ENCODE measurements at places on chromosomes 7 and 10. TPM values are rescaled to one million over a fixed set of nuclear protein-coding genes. Genes with fewer than 3 reads are reported as not detected.

The TUBAL3 gene
- not detected for total RNA-seq

DNA sequence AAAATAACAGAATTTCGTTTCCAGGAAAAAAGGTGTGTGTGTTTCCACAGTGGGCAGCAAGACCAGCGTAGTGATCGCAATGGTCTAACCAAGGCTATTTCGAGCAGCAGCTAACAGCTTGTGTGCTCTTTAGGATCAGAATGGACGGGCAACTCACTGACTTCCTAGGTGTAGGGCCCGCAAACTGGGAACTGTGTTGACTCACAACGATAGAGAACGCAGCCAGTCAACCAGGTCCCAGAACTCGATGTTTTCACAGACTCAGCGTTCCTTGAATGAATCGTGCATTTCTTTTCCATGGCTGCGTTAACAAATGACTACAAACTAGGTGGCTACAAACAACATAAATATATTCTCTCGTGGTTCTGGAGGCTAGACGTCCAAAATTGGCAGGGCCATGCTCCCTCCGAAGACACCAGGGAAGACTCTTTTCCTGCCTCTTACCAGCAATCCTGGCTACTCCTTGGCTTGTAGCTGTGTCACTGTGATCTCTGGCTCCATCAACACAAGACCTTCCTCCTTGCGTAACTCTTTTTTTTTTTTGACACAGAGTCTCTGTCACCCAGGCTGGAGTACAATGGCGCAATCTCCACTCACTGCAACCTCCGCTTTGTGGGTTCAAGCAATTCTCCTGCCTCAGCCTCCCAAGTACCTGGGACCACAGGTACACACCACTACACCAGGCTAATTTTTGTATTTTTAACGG, 39.1 kb downstream of the PODXL start:
- H3K36me3 ChIP-seq = no peaks in the 10 kb centered on the region
- H3K4me1 ChIP-seq = peaks cover 17% of the 10 kb centered on the region
- H3K4me3 ChIP-seq = no peak overlapping the region
- no peak overlapping the region for H3K27ac ChIP-seq

DNA sequence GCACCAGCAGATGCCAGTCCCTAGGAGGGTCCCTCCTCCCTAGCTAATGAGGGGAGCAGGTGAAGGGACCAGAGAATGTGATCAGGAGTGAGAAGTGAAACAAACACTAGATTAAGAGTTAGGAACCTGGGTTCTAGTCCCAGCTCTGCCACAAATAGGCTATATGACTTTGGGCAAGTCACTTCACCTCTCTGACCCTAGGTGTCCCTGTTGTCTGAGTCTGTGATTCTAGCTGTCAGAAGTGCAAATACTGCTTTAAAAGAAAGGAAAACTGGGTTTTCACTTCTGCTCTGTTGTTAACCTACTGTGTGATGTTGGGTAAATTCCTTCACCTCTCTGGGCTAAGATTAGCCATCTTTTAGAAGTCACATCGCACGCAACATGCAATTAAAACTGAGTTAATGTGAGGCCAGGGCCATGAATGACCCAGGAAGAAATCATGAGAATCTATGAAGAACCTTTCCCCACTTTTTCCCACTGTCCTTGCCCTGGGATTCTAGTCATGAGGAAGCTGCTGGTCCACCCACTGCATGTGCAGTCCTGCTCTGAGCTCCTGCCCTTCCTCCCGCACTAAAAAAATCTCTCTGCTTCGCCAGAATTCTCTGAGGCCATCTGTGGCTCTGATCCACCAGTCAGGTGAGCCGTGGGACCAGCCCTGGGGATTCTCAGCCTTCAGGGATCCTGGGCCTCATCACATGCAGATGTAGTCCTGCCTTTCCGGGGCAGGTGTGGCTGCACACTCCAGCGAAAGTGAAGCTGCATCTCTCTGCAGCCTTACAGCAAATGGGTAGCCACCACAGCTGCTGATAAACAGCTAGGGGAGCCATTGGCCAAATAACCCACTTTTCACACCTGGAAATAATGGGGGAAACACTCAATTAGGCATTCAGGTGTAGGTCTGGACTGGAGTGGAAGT, 181.7 kb downstream of the PLXNA4 start:
- H3K27ac ChIP-seq = peak overlapping the region; percentile 78
- H3K4me1 ChIP-seq = peaks cover 39% of the 10 kb centered on the region
- DNase-seq = peak; percentile 65
- H3K36me3 ChIP-seq = peaks cover 11% of the 10 kb centered on the region
- no peak overlapping the region for H3K4me3 ChIP-seq

DNA sequence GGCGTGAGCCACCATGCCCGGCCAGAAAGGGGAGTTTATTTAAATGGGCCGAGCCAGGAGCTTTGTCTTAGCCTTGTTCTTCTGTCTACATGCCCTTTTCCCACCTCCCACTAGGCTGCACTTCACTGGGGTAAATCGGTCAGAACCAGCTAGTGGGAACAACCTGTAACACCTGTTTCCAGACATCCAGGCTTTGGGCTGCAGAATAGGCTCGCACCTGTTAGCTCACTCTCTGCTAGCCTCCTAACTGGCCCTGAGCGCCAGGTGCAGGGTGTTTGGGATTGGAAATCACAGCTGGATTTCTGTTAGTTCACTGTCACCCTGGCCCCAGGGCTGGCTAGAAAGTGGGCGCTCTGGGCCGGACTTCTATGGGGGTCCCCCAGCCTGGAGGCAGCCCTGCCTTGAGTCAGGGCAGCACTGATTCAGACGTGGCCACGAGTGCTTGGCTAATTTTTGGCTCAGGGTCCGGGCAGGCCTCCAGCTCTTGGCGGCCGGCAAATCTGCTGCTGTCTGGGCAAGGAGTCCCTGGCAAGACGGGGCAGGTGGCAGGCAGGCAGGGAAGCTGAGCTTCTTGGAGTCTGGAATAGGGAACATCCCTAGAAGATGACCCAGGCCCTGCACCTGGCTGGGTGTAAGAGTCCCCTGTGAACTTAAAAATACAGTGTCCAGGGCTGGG, 48.6 kb downstream of the GTF2IRD1 start:
- H3K4me3 ChIP-seq = no peak overlapping the region
- no peaks in the 10 kb centered on the region for H3K36me3 ChIP-seq
- H3K4me1 ChIP-seq = no peaks in the 10 kb centered on the region
- H3K27me3 ChIP-seq = no peaks in the 10 kb centered on the region
- no peak for DNase-seq

GRCh38 chr7:158726277-158726807, 21.7 kb upstream of the NCAPG2 start:
- H3K4me3 ChIP-seq = no peak overlapping the region
- no peaks in the 10 kb centered on the region for H3K27me3 ChIP-seq
- peaks cover 6% of the 10 kb centered on the region for H3K4me1 ChIP-seq
- peaks cover 15% of the 10 kb centered on the region for H3K36me3 ChIP-seq

DNA sequence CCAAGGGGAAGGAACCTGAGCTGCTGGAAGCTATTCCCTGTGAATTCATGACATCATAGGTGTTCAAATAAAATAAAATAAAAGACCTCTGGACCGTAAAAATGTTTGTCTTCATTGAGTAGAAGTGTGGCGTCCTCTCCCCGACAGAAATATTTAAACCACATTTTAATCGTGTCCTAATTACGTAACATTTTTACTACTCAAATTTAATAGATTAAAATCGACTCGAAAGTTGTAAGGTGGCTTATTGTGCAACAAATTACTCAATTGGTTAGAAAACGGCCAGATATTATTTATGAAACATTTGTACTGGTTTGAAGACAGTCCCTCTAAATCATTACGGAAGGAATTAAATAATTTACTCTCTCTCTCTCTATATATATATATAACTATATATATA, 15.5 kb upstream of the NCAPG2 start:
- no peaks in the 10 kb centered on the region for H3K36me3 ChIP-seq
- H3K27me3 ChIP-seq = peaks cover 23% of the 10 kb centered on the region
- no peaks in the 10 kb centered on the region for H3K4me1 ChIP-seq
- H3K4me3 ChIP-seq = no peak overlapping the region
- DNase-seq = no peak
- no peak overlapping the region for H3K27ac ChIP-seq

DNA sequence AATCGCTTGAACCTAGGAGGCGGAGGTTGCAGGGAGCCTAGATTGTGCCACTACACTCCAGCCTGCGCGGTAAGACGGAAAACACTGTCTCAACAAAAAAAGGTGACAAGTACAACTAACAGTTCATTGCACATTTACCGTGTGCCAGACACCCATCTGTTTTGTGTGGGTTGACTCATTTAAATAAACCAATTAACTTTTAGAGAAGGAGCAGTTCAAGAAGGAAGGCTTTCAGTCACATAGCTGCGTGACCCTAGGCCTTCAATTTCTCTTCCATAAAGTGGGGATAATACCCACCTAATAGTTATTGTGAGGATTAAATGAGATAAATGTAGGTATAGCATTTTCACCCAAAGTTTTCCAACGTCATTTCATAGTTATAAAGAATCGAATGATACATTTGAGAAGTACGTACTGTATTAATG, 52.3 kb upstream of the KDM7A start:
- peak overlapping the region; percentile 96 for H3K27ac ChIP-seq
- peaks cover 51% of the 10 kb centered on the region for H3K4me1 ChIP-seq
- no peak for DNase-seq
- peaks cover 2% of the 10 kb centered on the region for H3K27me3 ChIP-seq
- H3K36me3 ChIP-seq = peaks cover 7% of the 10 kb centered on the region

The HOXA5 gene
- total RNA-seq = not detected

DNA sequence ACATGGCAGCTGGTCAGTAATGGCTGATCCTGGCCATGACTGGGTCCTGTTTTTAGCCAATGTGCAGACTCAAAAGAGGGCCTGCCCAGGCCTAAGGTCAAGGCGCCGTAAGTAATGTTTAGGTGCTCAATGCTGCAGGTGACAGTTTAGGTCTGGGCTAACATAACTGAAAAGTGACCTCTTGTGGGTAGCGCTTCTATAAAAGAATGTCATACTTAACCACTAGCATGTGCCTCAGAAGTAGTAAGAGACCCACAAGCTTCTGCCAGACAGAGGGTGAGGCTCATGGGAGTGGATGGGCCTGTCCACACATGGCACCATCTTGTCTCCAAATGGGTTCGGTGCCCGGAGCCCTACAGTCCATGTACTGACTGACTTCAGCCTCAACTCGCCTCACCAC, 90.5 kb upstream of the GSDME start:
- no peaks in the 10 kb centered on the region for H3K27me3 ChIP-seq
- H3K27ac ChIP-seq = no peak overlapping the region

The POT1 gene
- total RNA-seq = 30.4 TPM

GRCh38 chr10:58064714-58065528, 202.8 kb downstream of the IPMK start:
- no peaks in the 10 kb centered on the region for H3K36me3 ChIP-seq
- DNase-seq = peak; percentile 32
- no peak overlapping the region for H3K27ac ChIP-seq
- no peak overlapping the region for H3K4me3 ChIP-seq
- H3K4me1 ChIP-seq = no peaks in the 10 kb centered on the region
- peaks cover 2% of the 10 kb centered on the region for H3K27me3 ChIP-seq

The KCNH2 gene
- total RNA-seq = not detected

DNA sequence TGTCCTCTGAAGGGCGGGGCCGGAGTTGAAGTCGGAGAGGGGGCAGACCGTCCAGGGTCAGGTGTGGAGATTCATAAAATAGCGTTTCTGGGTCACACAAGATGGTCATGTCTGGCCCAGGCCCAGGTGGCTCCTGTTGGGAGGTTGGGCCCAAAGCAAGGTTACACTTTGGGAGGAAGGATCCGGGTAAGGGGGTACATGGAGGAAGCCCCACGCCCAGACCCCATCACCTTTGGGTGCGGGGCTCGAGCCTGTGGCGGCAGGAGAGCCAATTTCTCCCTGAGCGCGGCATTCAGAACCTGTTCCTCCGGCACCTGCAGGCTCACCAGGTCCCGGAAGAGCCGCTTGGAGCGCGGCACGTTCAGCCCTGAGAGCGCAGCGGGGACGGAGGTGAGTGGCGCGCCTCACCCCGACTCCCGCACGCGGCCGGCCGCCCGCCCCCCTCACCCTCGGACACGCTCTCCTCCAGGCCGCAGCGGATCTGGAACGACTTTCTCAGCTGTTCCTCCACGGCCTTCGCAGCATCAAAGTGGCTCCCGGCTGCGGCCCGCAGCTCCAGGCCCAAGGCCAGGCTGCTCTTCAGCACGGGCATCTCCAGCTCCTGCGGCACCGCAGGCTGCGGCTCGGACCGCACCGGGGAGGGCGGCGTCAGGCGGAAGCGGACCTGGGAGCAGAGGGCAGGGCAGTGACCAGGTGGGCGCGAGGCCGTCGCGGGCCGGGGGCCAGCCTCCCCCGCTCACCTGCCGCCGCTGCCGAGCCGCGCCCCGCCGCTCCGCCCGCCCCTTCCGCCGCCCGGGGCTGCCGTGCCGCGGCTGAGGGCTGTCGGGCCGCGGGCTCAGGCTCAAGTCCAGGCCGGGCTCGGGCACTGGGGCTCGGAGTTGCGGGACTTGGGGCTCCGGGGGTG, 644 bp downstream of the PPP1R35 start:
- peaks cover 45% of the 10 kb centered on the region for H3K4me1 ChIP-seq
- H3K36me3 ChIP-seq = peaks cover 54% of the 10 kb centered on the region
- peak; percentile 61 for DNase-seq
- H3K4me3 ChIP-seq = peak overlapping the region; percentile 92
- no peaks in the 10 kb centered on the region for H3K27me3 ChIP-seq

The DENND11 gene
- 22.9 TPM for total RNA-seq

DNA sequence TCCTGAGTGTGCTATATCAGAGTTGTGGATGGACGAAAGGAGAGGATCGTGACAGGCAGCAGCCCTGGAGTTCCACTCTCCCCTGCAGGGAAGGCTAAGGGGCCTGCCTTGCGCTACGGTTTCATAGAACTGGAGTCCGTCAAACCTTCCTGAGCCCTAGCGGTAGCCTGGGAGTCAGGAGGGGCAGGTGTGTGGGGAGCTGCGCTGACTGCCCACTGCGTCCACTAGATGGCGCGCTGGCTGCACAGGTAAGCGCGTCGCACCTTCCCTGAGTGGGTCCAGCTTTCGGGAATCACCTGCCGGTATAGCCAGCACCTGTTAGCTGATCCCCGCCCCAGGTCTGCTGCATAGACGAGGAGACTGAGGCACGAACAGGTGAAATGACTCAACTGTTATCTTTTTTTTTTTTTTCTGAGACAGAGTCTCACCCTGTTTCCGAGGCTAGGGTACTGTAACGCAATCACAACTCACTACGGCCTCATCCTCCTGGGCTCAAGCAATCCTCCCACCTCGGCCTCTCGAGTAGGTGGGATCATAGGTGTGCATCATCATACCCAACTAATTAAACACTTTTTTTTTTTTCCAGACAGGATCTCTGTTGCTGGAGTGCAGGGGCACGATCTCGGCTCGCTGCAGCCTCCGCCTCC, 20.2 kb upstream of the BAIAP2L1 start:
- H3K27ac ChIP-seq = no peak overlapping the region
- peak; percentile 66 for DNase-seq
- no peaks in the 10 kb centered on the region for H3K36me3 ChIP-seq
- H3K4me1 ChIP-seq = no peaks in the 10 kb centered on the region
- no peaks in the 10 kb centered on the region for H3K27me3 ChIP-seq

GRCh38 chr7:7017707-7018280, 164.6 kb upstream of the C1GALT1 start:
- no peak for DNase-seq
- H3K27me3 ChIP-seq = peaks cover 6% of the 10 kb centered on the region
- no peak overlapping the region for H3K4me3 ChIP-seq
- H3K36me3 ChIP-seq = no peaks in the 10 kb centered on the region
- H3K27ac ChIP-seq = no peak overlapping the region

The GJD4 gene
- total RNA-seq = not detected

- H3K36me3 ChIP-seq = no peaks in the 10 kb centered on the region
- DNase-seq = no peak
- H3K4me3 ChIP-seq = no peak overlapping the region
- H3K27ac ChIP-seq = no peak overlapping the region
Observed at GRCh38 chr10:128916383-128916782, 550.7 kb upstream of the MGMT start.

GRCh38 chr7:13489386-13489785, 500.1 kb downstream of the ETV1 start:
- no peaks in the 10 kb centered on the region for H3K36me3 ChIP-seq
- no peak overlapping the region for H3K27ac ChIP-seq
- H3K27me3 ChIP-seq = no peaks in the 10 kb centered on the region
- no peak for DNase-seq
- H3K4me1 ChIP-seq = no peaks in the 10 kb centered on the region

Data from activated CD8-positive, alpha-beta T cell treated with anti-CD3 and anti-CD28 coated beads, Interleukin-2, amount 10 ng/mL, durations not matched to agents 7 days and 5 days (primary cell).